ENCODE measurements at places on chromosomes 11 and 22. TPM values are rescaled to one million over a fixed set of nuclear protein-coding genes. Genes with fewer than 3 reads are reported as not detected.

GRCh38 chr11:24635588-24636290, 138.9 kb downstream of the LUZP2 start:
- H3K27ac ChIP-seq, result no peak overlapping the region
- H3K36me3 ChIP-seq, result no peaks in the 10 kb centered on the region
- H3K27me3 ChIP-seq, result no peaks in the 10 kb centered on the region

The SCUBE2 gene
- total RNA-seq, result 17.4 TPM

The GPHA2 gene
- not detected for total RNA-seq

DNA sequence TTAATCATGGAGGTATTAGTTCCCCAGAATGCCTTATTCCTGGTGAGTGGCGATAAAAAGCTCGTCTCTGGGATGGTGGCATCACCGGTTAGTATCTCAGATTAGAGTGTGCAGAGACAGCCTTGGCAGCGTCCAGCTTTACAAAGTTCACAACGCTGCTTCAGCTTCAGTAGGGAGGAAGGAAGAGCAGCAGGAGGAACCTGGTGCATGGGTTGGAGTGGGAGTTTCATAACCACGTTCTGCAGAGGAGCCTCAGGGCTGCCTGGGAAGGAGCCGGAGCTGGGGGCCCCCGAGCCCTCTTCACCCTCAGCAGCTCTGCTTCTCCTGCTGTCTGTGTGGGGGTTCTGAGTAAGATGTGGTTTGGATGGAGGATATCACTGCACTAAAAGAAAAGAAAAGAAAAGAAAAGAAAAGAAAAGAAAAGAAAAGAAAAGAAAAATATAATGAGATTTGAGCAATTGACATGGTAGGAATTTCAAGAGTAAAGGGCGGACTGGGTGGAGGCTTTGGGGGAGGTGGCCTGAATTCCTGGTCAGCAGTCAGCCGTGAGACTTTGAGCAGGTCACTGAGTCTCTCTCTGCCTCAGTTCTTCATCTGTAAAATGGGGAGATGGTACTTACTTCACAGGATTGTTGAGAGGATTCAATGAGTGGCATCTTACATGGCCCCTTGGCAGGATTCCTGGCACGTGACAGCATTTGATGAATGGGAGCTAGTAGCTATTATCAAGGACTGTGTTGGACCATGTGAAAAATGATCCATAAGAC, 6.5 kb downstream of the ASPHD2 start:
- H3K27ac ChIP-seq, result no peak overlapping the region
- H3K4me1 ChIP-seq, result peaks cover 4% of the 10 kb centered on the region
- H3K4me3 ChIP-seq, result no peak overlapping the region
- no peaks in the 10 kb centered on the region for H3K27me3 ChIP-seq
- H3K36me3 ChIP-seq, result peaks cover 6% of the 10 kb centered on the region

The JAML gene
- 5.8 TPM for total RNA-seq
